Heart left ventricle (tissue), 16 donors: ENCODE measurements at places on chromosomes 7 and 10. TPM values are rescaled to one million over a fixed set of nuclear protein-coding genes. Genes with fewer than 3 reads are reported as not detected.
A peak's percentile ranks its signal among the peaks of the same experiment; 100 is the strongest.

- no peaks in the 10 kb centered on the region for H3K4me1 ChIP-seq
- DNase-seq: no peak
- no peak overlapping the region for H3K27ac ChIP-seq
- H3K27me3 ChIP-seq: no peaks in the 10 kb centered on the region
Measured at GRCh38 chr7:52920977-52921376, 114.5 kb upstream of the POM121L12 start.

The SNX10 gene
- total RNA-seq: 0.72 TPM

The PTPN20 gene
- total RNA-seq: 13.3 TPM

GRCh38 chr10:81866753-81867152, 8.2 kb upstream of the NRG3 start:
- no peak for DNase-seq
- H3K27me3 ChIP-seq: no peaks in the 10 kb centered on the region
- no peak overlapping the region for H3K27ac ChIP-seq
- H3K4me3 ChIP-seq: no peak overlapping the region
- no peaks in the 10 kb centered on the region for H3K36me3 ChIP-seq

The TUBAL3 gene
- 2.8 TPM for total RNA-seq

GRCh38 chr10:6204063-6204340, 1.3 kb downstream of the PFKFB3 start:
- no peaks in the 10 kb centered on the region for H3K27me3 ChIP-seq
- H3K4me3 ChIP-seq: peak overlapping the region; percentile 82
- peak overlapping the region; percentile 69 for H3K27ac ChIP-seq
- H3K4me1 ChIP-seq: peaks cover 32% of the 10 kb centered on the region
- no peaks in the 10 kb centered on the region for H3K36me3 ChIP-seq

The LRIT1 gene
- total RNA-seq: not detected

The FAM25G gene
- total RNA-seq: not detected
